Cardiac muscle cell (in vitro differentiated cells and primary cell): ENCODE measurements at places on chromosomes 7 and 10. TPM values are rescaled to one million over a fixed set of nuclear protein-coding genes. Genes with fewer than 3 reads are reported as not detected.

Gene RHOBTB1
- 12.5 and 20.3 TPM in 2 replicates for polyA plus RNA-seq

Gene HOXA3
- 1.4 TPM in 2 replicates for polyA plus RNA-seq

DNA sequence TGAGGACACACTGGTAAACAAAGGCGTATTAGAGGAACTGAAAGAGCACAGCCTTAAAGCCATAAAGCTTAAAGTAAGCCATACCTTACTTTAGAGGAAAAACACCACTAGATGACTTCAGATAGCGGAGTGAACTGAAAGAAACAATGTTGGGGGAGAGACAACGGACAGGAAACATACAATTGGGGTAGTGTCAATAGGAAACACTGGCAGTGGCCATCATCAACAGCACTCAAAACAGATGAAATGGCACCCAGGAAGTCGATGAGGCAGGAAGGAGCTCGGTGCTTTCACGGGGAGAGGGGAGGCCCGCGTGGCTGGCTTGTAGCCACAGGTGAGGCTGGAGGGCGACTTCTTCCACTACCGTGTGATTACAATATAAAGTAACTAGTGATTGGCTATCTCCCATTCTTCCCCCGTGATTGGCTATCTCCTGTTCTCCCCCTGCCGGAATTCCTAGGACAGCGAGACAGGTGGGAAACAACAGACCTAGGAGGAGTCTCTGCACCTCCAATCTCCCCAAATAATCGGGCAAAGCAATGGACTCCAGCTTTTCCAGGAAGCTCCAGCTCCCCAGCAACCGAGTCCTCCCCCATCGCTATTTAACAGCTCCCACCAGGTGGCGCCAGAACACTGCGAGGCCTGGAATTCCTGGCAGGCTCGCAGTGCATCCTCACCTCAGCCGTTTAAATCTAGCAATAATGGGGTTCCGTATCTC, 2.4 kb upstream of the TAS2R38 start:
- H3K27me3 ChIP-seq, result no peaks in the 10 kb centered on the region
- no peaks in the 10 kb centered on the region for H3K36me3 ChIP-seq
- H3K4me1 ChIP-seq, result no peaks in the 10 kb centered on the region
- H3K27ac ChIP-seq, result no peak overlapping the region
- DNase-seq, result peak; percentile 85
- H3K4me3 ChIP-seq, result no peak overlapping the region

- no peaks in the 10 kb centered on the region for H3K4me1 ChIP-seq
- H3K4me3 ChIP-seq, result no peak overlapping the region
- H3K36me3 ChIP-seq, result no peaks in the 10 kb centered on the region
- H3K27ac ChIP-seq, result no peak overlapping the region
- no peak for DNase-seq
Observed at GRCh38 chr10:133523631-133524203, 3.4 kb upstream of the CYP2E1 start.

GRCh38 chr10:52128056-52128683, 185.9 kb upstream of the DKK1 start:
- peaks cover 6% of the 10 kb centered on the region for H3K4me1 ChIP-seq
- no peaks in the 10 kb centered on the region for H3K36me3 ChIP-seq
- peak; percentile 83 for DNase-seq
- H3K4me3 ChIP-seq, result no peak overlapping the region

DNA sequence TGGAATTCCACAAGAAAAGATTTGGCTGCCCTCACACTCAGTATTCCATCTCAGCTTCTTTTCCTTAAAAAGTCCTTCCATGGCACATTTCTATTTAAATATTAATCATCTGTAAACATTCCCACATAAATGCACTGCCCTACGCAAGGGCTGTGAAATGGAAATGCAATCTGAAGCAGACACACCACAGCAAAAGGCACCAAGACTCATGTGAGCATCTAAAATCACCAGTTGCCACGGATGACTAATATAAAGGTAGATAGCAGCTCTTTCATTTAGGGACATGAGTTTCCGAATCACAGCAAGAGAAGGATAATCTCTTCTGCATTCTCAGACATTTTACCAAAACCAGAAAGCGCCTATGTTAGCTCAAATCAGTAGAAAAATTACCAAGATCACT, 31.6 kb downstream of the COA1 start:
- peaks cover 8% of the 10 kb centered on the region for H3K4me1 ChIP-seq
- no peak overlapping the region for H3K27ac ChIP-seq
- no peak for DNase-seq
- H3K4me3 ChIP-seq, result no peak overlapping the region
